RWPE2 (cell line): ENCODE measurements at places on chromosomes 11 and 22.
A peak's percentile ranks its signal among the peaks of the same experiment; 100 is the strongest.

- H3K4me1 ChIP-seq, result peaks cover 5% of the 10 kb centered on the region
- no peak overlapping the region for H3K27ac ChIP-seq
- peak; percentile 11 for DNase-seq
- H3K36me3 ChIP-seq, result peaks cover 4% of the 10 kb centered on the region
Observed at GRCh38 chr11:2701898-2702434, 2.2 kb upstream of the KCNQ1OT1 start.

- no peaks in the 10 kb centered on the region for H3K4me1 ChIP-seq
- no peak overlapping the region for H3K4me3 ChIP-seq
- H3K27ac ChIP-seq, result no peak overlapping the region
- no peaks in the 10 kb centered on the region for H3K27me3 ChIP-seq
- no peaks in the 10 kb centered on the region for H3K36me3 ChIP-seq
Observed at GRCh38 chr11:116833816-116834534, 3.4 kb downstream of the APOA1 start.

GRCh38 chr11:59611570-59612565, 3.7 kb downstream of the OSBP start:
- no peaks in the 10 kb centered on the region for H3K27me3 ChIP-seq
- DNase-seq, result no peak
- H3K4me1 ChIP-seq, result peaks cover 13% of the 10 kb centered on the region
- no peak overlapping the region for H3K27ac ChIP-seq
- H3K36me3 ChIP-seq, result peaks cover 68% of the 10 kb centered on the region
- no peak overlapping the region for H3K4me3 ChIP-seq

- H3K36me3 ChIP-seq, result no peaks in the 10 kb centered on the region
- DNase-seq, result no peak
- no peak overlapping the region for H3K4me3 ChIP-seq
Observed at GRCh38 chr11:58192229-58192628, 3.4 kb downstream of the OR9Q2 start.

- no peak for DNase-seq
- peak overlapping the region; percentile 16 for H3K4me3 ChIP-seq
- no peaks in the 10 kb centered on the region for H3K36me3 ChIP-seq
- H3K27ac ChIP-seq, result no peak overlapping the region
Observed at GRCh38 chr22:44330744-44331660, 18.3 kb upstream of the SHISAL1 start.

DNA sequence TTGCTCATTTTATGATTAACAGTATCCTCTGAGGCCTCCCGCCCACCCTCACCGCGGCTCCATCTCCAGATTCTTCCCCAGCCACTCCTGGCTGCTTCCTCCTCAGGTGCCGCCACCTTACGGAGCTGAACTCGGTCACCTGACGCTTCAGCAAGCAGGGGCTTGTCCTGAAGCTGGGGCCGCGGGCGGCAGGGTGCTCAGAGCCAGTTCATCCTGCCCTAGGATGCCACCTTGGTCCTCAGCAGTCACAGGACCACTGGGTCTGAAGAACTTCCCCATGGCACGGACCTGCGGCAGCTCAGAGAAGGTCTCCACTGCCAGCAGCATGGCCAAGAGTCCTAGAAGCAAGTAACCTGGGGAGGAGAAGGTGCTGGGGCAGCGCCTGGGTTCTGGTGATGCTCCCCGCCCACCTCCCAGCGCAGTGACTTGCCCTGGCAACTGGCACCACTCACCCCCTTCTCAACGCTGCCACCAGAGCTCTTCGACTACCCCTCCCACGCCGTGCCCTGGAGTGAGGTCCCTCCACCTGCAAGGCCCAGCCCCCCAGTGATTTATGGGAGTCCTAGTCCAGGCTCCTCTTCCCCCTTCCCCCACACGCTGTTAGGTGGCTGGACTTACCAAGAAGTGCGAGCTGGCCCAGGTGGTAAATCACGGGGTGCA, 2.6 kb downstream of the KCNK7 start:
- no peak for DNase-seq
- peaks cover 9% of the 10 kb centered on the region for H3K4me1 ChIP-seq
- no peaks in the 10 kb centered on the region for H3K27me3 ChIP-seq
- peaks cover 19% of the 10 kb centered on the region for H3K36me3 ChIP-seq

GRCh38 chr11:66268952-66269905, 790 bp downstream of the RAB1B start:
- H3K4me1 ChIP-seq, result no peaks in the 10 kb centered on the region
- H3K36me3 ChIP-seq, result peaks cover 55% of the 10 kb centered on the region
- H3K4me3 ChIP-seq, result peak overlapping the region; percentile 52
- H3K27ac ChIP-seq, result peak overlapping the region; percentile 82

DNA sequence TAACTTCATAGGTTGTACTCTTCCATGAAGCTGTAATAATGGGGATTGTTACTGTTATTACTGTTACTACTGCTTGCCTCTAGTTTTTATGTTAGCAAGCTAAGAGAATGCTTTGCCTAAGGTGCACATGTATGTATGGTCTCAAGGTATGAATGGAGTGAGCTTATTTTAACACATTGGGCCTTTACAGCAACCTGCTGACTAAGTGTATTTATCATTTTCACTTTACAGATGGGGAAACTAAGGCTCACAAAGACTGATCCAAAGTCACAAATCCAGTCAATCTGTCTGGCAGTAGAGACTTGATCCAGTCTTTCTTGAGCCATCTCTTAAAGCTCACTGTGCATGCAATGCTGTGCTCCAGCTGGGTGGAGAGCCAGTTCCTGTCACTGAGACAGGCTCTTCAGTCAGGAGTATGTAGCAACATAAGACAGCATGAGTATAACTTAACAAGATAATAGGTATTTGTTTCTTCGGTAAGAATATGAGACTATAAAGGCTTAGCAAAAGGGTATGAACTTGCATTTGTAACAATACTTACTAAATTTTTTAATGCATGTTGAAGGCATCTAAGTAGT, 66.5 kb downstream of the PPP2R1B start:
- H3K36me3 ChIP-seq, result peaks cover 14% of the 10 kb centered on the region
- DNase-seq, result no peak
- H3K27ac ChIP-seq, result no peak overlapping the region
- no peaks in the 10 kb centered on the region for H3K4me1 ChIP-seq
- no peaks in the 10 kb centered on the region for H3K27me3 ChIP-seq

DNA sequence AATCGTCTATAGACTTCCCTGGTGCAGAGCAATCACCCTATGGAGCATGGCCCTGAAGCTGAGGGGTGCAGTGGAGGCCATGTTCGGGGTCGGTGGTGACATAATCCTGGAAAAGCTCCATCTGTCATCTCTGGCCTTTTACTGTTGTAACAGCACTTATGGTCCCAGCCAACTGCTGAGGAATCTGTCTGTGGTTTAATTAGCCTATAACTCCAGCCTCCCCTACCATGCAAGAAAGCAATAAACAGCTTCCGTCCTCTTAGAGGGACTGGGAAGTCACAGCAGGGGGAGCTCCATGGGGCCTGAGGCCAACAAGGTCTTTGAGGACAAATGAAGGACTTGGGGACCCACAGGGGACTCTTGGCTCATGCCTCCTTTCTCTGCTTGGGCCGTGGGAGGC, 159.1 kb upstream of the NECTIN1 start:
- no peak overlapping the region for H3K27ac ChIP-seq
- peaks cover 4% of the 10 kb centered on the region for H3K27me3 ChIP-seq
- no peak overlapping the region for H3K4me3 ChIP-seq

DNA sequence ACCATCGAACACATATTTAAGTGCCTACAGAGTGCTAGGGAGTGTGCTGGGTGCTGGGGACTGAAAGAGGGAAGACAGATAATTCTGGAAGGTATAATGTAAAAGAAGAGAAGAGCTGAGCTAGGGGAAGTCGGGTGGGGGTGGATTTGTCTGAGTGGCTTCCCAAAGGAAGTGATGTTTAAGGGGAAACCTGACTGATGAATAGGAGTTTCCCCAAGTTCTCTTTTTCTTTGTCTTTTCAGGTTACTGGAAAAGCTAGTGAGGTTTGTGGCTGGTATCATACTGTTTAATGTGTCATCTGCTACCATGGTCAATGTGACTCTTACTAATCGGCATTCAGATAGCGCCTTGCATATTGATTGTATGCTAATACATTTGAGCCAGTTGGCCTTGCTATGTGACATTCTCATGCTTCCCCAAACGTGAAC, 151.6 kb upstream of the MTMR2 start:
- no peaks in the 10 kb centered on the region for H3K4me1 ChIP-seq
- H3K36me3 ChIP-seq, result no peaks in the 10 kb centered on the region; the same call in 1 of the 2 replicates
- no peak for DNase-seq
- no peak overlapping the region for H3K4me3 ChIP-seq
- no peaks in the 10 kb centered on the region for H3K27me3 ChIP-seq
